ENCODE measurements at places on chromosomes 1 and 21.
A peak's percentile ranks its signal among the peaks of the same experiment; 100 is the strongest.

DNA sequence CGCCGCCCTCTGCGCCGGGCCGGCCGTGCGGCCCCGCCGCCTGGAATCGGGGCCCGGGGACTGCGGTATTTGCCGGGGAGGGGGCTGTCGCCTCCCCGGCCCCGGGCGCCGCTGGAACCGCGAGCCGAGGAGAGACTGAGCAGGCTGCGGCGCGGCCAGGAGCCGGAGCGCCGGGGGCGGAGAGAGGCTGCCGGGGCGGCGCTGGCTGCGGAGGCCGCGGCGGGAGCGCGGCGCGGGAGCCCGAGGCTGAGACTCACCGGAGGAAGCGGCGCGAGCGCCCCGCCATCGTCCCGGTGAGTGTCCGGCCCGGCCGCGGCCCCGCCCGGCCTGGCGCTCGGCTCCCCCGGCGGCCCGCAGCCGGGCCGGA, 746 bp downstream of the DYRK1A start:
- DNase-seq: peak; percentile 89

DNA sequence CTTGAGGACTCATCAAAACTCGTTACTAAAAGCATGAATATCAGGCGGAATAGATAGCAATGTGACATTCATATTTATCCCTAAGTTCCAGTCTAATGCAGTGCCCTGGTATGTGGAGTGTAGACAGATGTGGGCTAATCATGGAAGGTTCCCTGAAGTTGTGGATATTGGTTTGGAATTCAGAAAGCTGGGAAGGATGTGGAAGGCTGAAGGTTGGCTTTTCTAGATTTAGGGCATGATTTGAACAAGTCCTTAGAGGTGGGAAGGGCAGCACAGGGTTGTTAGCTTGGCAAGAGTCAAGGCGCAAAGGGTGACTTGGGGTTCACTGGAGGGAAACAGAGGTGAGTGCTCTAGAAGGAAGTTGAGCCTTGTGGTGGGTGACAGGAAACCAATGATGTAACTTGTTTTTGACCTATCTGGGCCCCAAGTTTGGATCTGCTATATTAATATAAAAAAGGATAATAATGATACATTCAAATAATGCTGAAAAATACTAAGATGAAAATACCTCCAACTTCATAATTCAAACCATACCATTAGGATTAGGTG, 21.9 kb downstream of the LGALS8 start:
- DNase-seq: no peak

DNA sequence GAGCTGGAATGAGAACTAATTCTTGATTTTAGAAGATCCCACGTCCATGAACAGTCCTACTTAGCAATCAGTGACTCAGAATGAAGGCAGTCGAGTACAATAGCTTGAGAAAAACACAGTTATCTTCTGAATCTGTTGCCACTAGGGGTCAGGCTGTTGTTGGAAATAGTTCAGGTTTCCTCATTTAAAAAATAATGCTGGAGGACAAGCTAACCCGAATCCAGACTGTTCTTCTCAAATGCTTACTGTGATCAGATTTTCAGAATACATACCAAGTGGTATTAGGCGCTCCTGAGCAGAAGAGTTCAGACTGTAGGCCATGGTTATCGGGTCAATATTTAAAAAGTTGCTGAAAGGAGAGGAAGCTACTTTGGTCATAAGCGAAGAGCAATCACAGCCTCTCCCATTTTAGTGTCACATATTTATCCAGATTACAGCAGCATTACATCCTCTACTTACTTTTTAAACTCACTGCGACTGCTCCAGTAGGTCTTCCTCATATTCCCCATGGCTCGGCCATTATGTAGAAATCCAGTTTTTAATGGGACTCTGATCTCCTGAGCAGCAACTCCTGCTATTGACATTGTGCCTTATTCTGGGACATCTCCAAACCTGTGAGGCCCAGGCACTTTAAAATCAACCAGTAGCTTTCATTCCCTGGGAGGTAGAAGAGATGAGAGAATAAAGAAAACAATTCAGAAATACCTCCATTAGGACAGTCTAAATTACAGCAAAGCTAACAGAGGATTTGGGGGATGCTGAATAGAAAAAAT, 10.9 kb downstream of the ERRFI1 start:
- no peak for DNase-seq

DNA sequence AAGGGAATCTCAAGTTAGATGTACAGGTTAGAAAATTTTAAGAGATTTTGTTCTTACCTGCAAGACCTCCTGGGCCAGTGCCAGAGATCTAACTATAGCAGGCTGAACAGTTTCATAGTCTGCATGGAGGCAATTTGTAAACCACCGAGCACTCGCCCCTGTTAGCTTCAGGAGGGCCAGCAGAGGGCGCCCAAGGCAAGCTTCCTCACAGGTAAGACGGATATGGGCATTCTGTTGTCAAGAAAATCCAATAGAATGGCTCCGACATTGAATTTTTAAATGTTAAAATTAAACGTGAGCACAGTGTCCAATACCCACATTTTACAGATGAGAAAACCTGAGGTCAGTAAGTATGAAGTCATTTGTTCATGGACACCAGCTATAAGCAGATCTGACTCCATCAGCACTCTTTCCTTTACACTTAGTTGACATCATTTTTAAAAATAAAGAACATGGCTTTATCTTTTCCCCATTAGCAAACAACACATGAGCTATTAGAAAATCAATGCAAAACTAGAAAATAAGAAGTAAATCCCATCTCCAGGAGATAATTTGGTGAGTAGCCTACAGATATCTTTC, 2.2 kb downstream of the REG4 start:
- DNase-seq: peak; percentile 80

DNA sequence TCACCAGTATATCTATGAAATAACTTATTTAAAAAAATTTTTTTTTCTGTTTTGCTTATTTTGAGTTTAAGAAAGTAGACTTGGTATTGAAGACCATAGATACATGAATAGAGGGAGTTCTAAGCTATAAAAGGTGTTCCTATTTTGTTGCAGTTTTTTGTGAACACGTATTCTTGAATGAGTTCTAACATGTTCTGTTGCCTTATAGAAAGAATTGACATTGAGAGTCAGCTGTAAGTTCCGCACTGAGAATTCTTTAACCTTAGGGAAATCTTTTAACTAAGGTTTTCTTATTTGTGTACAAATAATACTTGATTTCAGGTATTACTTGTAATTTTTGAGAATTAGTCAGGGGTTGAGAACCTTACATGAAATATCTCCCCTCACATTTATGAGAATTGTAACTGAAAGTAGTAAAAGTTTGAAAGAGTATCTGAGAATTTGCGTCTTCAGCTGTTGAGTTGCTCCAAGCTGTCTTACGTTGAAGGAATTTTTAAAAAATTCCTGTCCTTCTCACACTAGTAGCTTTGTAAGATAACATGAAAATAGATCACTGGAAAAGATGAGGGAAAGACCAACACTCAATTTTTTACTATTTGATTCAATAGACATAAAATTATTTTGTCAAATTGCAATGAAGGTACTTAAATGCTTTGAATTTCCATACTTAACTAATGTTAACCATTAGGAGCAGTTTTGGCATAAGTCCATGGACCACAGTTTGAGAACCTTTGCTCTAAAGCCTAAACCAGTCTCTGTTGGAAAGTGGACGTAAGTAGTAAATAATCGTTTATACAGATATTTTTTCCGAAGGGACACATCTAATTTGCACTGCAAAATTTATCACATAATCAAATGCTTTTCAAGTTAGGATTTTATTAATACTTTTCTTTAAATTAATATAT, 3.8 kb downstream of the DR1 start:
- no peak for DNase-seq

- DNase-seq: no peak
Measured at GRCh38 chr1:87682565-87682964, 353.9 kb downstream of the LMO4 start.

DNA sequence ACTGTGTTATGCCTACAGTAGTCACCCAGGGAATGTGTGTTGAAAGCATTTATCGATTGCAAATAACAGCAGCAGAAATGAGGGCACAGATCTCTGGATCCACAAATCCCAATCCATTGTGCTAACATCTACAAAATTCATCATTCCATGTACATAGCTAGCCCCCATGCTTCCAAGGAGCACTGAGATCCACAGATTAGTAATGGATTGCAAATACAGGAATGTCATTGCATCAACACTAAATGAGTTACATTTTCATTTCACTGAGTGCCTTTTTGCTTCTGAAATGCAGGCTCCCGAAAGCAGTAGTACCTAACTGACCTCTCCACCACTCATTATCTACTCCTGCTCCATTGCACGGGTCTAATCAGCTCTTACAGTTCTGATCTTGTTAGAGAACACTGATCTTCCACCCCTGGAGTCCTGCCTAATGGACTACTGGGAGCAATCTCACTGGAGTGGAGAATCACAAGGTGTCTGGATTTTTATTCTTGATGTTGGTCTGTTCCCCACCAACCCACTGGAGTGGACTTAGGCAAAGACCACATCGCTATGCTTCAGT, 30.5 kb downstream of the ASTN1 start:
- DNase-seq: no peak

Measured in left lung (tissue), 14 donors.